GM23248 (cell line): ENCODE measurements at places on chromosomes 6 and 20. TPM values are rescaled to one million over a fixed set of nuclear protein-coding genes. Genes with fewer than 3 reads are reported as not detected.

Gene TFAP2A
- total RNA-seq = 1.9 and 2.5 TPM in 2 replicates

Gene TRIM15
- total RNA-seq = not detected in 2 replicates

Gene LTB
- total RNA-seq = not detected in 2 replicates

Gene MMUT
- total RNA-seq = 8.0 and 10.5 TPM in 2 replicates

Gene FRS3
- total RNA-seq = 3.0 and 3.4 TPM in 2 replicates

Gene SLC22A16
- not detected in 2 replicates for total RNA-seq

Gene HLA-DQB2
- total RNA-seq = not detected in 2 replicates

Gene ADGB
- total RNA-seq = not detected in 2 replicates

Gene VGLL2
- not detected in 2 replicates for total RNA-seq

Gene PCIF1
- total RNA-seq = 4.2 and 5.3 TPM in 2 replicates

Gene SCP2D1
- not detected in 2 replicates for total RNA-seq

DNA sequence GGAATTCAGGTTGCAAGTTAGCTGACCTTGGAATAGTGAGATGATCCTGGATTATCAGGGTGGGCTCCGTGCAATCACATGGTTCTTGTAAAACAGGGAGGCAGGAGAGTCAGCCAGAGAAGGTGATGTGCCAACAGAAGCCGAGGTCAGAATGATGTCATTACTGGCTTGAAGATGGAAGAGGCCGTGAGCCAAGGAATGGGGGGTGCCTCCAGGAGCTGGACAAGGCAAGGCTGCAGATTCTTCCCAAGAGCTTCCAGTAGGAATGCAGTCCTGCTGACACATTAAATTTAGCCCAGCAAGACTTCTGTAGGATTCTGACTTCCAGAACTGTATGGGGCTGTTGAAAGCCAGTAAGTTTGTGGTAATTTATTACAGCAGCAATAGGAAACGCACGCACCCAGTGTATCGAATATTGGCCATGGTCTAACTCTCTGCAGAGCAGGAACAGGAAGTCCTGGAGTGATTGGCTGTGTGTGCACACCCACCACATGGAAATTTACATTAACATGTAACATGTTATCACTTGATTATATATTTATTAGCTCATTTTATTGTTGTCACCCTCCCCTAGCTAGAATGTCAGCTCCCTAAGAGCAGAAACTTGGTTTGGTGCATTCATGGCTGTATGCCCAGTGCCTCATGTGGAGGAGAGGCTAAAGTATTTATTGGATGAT is 19.1 kb downstream of the SLC24A3 start:
- H3K4me3 ChIP-seq = no peak overlapping the region
- no peak for DNase-seq
- no peaks in the 10 kb centered on the region for H3K27me3 ChIP-seq

DNA sequence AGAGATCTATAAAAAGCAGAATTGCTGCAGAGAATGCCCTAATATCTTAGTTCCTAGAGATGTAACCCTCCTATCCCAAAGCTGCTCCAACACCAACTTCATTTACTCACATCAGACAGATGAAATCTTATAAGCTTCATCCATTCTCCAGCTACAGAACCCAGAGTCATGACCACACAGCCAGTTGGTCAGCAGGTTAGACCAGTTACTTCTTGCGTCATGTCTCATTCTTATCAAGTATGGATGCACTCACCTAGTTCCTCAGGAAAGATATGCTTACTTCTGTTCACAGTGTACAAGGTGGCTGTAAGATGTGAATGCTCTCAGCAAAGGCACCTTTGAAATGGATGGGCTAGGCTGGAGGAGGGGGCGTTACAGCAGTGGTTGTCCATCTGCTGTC is 47.9 kb upstream of the ISM1 start:
- H3K4me3 ChIP-seq = no peak overlapping the region
- no peak for DNase-seq
- no peak overlapping the region for H3K27ac ChIP-seq
- H3K4me1 ChIP-seq = no peaks in the 10 kb centered on the region
- no peaks in the 10 kb centered on the region for H3K36me3 ChIP-seq

DNA sequence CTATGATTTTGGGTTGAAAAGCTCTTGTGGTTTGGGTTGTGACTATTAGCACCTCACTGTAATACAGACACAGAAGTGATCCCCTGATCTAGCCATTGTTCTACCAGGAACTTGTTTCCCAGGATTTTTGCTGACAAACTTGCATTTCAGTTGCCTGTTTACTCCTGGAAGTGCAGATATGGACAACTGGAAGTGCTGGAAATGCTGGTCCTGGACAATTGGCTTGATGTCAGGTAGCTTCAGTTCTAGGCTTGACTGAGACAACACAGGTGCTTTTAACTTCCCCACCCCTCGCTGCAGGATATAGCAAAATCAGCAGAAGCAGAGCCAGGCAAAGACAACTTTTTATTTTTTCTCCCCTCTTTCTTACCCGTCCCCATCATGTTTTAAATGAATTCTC is 27.1 kb upstream of the FBXO30 start:
- no peak overlapping the region for H3K4me3 ChIP-seq
- H3K4me1 ChIP-seq = peaks cover 17% of the 10 kb centered on the region
- no peak overlapping the region for H3K27ac ChIP-seq
- no peaks in the 10 kb centered on the region for H3K36me3 ChIP-seq

- peaks cover 67% of the 10 kb centered on the region for H3K4me1 ChIP-seq
- H3K27ac ChIP-seq = peak overlapping the region; percentile 95
- H3K36me3 ChIP-seq = no peaks in the 10 kb centered on the region
- DNase-seq = peak; percentile 84
Measured at GRCh38 chr6:157761331-157761921, 61.6 kb upstream of the SNX9 start.

DNA sequence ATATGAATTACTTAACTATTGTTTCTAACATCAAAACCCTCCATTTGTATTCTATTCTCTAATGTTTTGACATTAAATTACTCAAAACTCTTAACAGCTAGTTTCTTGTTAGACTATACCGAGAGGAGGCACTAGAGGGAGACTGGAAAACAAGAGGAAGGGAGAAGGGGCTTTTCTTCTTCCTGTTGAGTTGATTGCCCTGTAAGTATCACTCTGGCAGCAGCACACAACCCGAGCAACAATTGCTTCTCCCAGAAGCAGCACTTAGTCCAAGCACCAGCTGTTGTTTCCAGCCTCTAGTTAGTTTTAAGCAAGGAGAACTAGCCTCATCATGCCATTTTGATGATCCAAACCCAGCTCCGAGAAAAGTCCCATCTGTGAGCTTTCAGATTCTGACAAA is 603.8 kb downstream of the PRKN start:
- H3K27ac ChIP-seq = no peak overlapping the region
- H3K4me3 ChIP-seq = no peak overlapping the region
- no peaks in the 10 kb centered on the region for H3K27me3 ChIP-seq

GRCh38 chr20:62700261-62700930 is 8.2 kb upstream of the NTSR1 start:
- peaks cover 21% of the 10 kb centered on the region for H3K4me1 ChIP-seq
- DNase-seq = no peak
- no peaks in the 10 kb centered on the region for H3K36me3 ChIP-seq
- H3K4me3 ChIP-seq = no peak overlapping the region
- H3K27me3 ChIP-seq = peaks cover 5% of the 10 kb centered on the region; the same call in 1 of the 2 replicates
- no peak overlapping the region for H3K27ac ChIP-seq

DNA sequence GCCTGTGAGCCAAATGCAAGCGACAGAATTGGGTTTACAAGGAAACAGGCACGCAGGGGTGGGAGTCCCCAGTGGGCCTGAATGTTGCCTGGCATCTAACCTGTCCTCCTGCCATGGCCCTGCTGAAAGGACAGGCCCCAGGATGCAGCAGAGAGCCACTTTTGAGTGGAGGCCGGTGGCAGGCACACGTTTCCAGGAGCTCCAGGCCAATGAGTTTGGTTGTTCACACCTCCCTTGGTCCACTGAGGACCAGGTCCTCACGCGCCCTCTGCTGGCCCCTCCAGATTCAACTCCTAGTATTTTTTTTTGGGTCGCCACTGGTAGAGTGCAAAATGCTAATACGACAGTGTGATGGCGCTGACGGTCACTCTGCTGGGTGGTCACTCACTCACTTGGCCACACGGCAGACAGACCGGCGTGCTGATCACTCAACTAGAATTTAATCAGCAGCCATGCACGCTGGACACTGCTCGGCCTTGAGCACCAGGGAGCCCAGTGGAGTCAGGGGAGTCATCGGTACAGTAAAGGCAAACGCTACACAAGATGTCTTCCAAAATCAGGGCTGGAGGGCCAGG is 81.7 kb upstream of the NFATC2 start:
- H3K4me1 ChIP-seq = no peaks in the 10 kb centered on the region
- no peaks in the 10 kb centered on the region for H3K36me3 ChIP-seq
- no peak overlapping the region for H3K4me3 ChIP-seq
- no peaks in the 10 kb centered on the region for H3K27me3 ChIP-seq

DNA sequence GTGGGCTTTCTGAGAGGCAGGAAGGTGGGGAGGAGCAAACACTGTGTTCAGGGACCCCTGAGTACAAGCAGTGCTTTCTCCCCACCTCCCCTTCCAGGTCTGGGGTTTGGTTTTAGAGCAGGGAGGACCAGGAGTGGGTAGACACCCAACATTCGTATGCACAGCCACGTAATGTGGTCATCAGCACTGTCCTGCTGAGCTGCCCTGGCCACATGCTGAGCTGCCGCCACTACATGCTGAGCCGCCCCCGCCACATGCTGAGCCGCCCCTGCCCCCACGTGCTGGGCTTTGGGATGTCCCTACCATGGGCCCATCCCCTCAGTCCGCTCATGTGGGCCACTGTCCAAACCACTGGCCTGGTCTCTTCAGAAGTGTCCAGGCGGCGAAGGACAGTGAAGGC is 214.9 kb upstream of the CST7 start:
- DNase-seq = no peak
- H3K4me1 ChIP-seq = no peaks in the 10 kb centered on the region
- no peak overlapping the region for H3K4me3 ChIP-seq
- no peak overlapping the region for H3K27ac ChIP-seq
- H3K36me3 ChIP-seq = no peaks in the 10 kb centered on the region
- peaks cover 4% of the 10 kb centered on the region; the same call in 1 of the 2 replicates for H3K27me3 ChIP-seq

DNA sequence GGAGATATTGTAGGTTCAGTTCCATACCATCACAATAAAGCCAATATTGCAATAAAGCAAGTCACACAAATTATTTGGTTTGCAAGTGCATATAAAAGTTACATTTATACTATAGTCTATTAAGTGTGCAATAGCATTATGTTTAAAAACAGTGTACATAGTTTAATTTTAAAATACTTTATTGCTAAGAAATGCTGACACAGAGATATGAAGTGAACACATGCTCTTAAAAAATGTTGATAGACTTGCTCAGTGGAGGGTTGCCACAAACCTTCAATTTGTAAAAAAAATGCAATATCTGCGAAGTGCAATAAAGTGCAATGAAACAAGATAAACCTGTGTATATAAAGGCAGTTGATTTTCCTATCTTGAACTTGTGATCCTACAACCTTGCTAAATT is 161.5 kb downstream of the PRDM13 start:
- no peak overlapping the region for H3K4me3 ChIP-seq
- H3K27ac ChIP-seq = no peak overlapping the region
- H3K27me3 ChIP-seq = no peaks in the 10 kb centered on the region; the same call in 1 of the 2 replicates
- no peak for DNase-seq

DNA sequence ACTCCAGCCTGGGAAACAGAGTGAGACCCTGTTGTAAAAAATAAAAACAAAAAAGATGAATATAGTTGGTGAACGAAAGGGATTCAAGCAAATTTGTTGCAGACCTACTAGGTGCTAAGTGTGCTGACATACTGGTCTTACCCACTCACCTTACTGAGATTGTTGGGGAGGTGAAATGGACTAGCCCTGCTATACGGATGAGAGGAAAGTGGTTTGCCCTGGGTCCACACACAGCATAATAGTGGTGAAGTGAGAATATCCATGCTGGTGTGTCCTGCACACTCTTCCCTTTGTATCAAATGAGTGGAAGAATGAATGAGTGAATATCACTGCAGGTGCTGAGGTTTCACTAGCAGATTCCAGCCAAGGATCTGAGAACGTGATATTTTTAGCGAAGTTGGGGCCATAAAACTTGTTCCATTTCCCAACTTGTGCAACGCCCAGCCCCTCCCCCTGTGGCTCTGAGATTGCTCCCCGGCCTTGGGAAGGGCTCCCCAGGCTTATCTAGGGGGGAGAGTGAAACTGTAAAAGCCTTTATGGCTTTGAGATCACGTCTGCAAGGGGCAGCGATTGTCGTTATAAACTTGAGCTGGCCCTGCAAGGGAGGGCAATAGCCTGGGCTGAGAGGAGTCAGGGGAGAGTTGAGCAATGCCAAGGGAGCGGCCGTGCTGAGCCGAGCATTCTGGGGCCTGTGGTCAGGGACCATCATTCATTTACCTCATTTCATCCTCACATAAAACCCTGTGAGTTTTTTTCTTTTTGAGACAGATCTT is 33.2 kb upstream of the TTPAL start:
- H3K27me3 ChIP-seq = peaks cover 5% of the 10 kb centered on the region; the same call in 1 of the 2 replicates
- DNase-seq = peak; percentile 10
- H3K27ac ChIP-seq = no peak overlapping the region
- no peaks in the 10 kb centered on the region for H3K36me3 ChIP-seq
- H3K4me1 ChIP-seq = no peaks in the 10 kb centered on the region

GRCh38 chr6:44000164-44000842 is 126.9 kb downstream of the MRPL14 start:
- H3K36me3 ChIP-seq = no peaks in the 10 kb centered on the region
- peaks cover 19% of the 10 kb centered on the region for H3K4me1 ChIP-seq
- DNase-seq = no peak
- H3K4me3 ChIP-seq = no peak overlapping the region
- H3K27ac ChIP-seq = no peak overlapping the region

GRCh38 chr6:19554356-19555225 is 282.6 kb upstream of the ID4 start:
- no peak overlapping the region for H3K4me3 ChIP-seq
- H3K27ac ChIP-seq = no peak overlapping the region
- H3K4me1 ChIP-seq = no peaks in the 10 kb centered on the region
- no peaks in the 10 kb centered on the region for H3K36me3 ChIP-seq
- no peaks in the 10 kb centered on the region for H3K27me3 ChIP-seq
- peak; percentile 48 for DNase-seq

- H3K27ac ChIP-seq = no peak overlapping the region
- H3K4me3 ChIP-seq = no peak overlapping the region
- 0 out of 2 replicates have a peak, but pooled peaks cover 5% of the 10 kb centered on the region for H3K27me3 ChIP-seq
- no peaks in the 10 kb centered on the region for H3K36me3 ChIP-seq
- DNase-seq = no peak
- no peaks in the 10 kb centered on the region for H3K4me1 ChIP-seq
Measured at GRCh38 chr6:38725414-38726183, 10.5 kb downstream of the DNAH8 start.

DNA sequence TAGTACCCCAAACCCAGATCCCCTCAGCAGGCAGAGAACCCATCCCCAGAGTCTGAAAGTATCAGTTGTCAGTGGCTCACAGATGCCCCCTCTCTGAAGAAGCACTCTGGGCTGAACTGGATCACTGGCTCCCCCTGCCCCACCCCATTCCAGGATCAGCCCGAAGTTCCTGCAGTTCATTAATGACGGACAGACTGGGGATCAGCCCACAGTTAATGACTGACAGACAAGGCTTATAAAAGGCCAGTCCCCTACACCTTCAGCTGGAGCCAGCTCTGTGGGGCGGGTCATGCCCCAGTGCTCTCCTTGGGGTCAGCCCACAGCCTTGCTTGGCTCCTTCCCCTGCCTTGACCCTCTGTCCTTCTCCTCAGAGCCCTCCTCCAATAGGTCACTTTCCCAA is 21.7 kb downstream of the KIAA1755 start:
- H3K4me1 ChIP-seq = no peaks in the 10 kb centered on the region
- no peak overlapping the region for H3K4me3 ChIP-seq
- H3K27me3 ChIP-seq = no peaks in the 10 kb centered on the region

- no peak for DNase-seq
- H3K4me3 ChIP-seq = no peak overlapping the region
- H3K27ac ChIP-seq = no peak overlapping the region
- H3K27me3 ChIP-seq = no peaks in the 10 kb centered on the region
Measured at GRCh38 chr6:169160091-169160854, 93.4 kb downstream of the THBS2 start.

GRCh38 chr20:52103913-52104545 is 87.5 kb downstream of the ZFP64 start:
- no peaks in the 10 kb centered on the region for H3K27me3 ChIP-seq
- H3K4me1 ChIP-seq = no peaks in the 10 kb centered on the region
- DNase-seq = peak; percentile 30
- H3K27ac ChIP-seq = 0 out of 2 replicates have a peak overlapping the region, but pooled peaks have one; percentile 3
- H3K36me3 ChIP-seq = no peaks in the 10 kb centered on the region
- H3K4me3 ChIP-seq = peak overlapping the region; percentile 73
